ENCODE measurements at places on chromosomes 5 and 9.

GRCh38 chr5:72587661-72588308 is 80.6 kb upstream of the ZNF366 start:
- DNase-seq = no peak

- DNase-seq = no peak
Observed at GRCh38 chr5:116482394-116482793, 92.2 kb downstream of the SEMA6A start.

DNA sequence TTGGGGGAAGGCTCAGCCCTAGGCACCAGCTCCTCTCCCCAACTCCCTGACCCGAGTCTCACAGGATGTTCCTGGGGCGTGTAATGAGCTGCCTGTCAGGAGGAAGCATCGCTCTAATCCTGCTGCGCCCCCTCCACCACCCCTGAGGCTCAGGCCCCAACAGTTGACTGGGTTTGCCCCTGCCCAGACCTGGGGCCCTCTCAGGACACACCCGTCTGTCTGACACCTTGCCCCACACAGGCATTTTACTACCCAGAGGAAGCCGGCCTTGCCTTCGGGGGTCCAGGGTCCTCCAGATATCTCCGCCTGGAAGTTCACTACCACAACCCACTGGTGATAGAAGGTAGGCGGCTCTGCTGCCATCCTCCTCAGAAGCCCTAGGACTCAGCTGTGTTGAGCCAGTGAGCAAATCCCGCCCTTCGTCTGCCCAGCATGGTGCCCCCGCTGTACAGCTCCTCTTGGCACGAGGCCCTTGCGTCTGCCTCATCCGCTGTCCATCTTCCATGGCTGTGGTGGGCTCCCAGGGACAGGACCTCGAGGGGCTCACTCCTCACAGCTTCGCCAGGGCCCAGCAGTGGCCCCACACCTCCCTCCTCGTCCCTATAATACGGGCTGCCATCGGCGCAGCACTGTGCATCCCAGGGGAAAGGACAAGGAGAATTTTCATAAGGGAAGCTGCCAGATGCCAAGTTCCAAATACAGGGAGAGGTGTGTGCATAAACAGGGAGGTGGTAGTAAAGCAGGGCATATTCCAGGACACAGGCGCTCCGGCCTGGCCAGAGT is 8.0 kb downstream of the DBH start:
- no peak for DNase-seq

- DNase-seq = no peak
Observed at GRCh38 chr5:146165903-146166302, 16.5 kb downstream of the LARS1 start.

- peak; percentile 69 for DNase-seq
Observed at GRCh38 chr5:176596689-176597416, 13.1 kb downstream of the GPRIN1 start.

- DNase-seq = no peak
Observed at GRCh38 chr9:22105005-22105722, 96.1 kb upstream of the CDKN2B start.

- no peak for DNase-seq
Observed at GRCh38 chr5:64929833-64930232, 161.1 kb downstream of the CWC27 start.

- DNase-seq = no peak
Observed at GRCh38 chr9:105168870-105169319, 75.6 kb upstream of the SLC44A1 start.

GRCh38 chr5:7642029-7642428 is 208.9 kb downstream of the CFAP90 start:
- DNase-seq = no peak

DNA sequence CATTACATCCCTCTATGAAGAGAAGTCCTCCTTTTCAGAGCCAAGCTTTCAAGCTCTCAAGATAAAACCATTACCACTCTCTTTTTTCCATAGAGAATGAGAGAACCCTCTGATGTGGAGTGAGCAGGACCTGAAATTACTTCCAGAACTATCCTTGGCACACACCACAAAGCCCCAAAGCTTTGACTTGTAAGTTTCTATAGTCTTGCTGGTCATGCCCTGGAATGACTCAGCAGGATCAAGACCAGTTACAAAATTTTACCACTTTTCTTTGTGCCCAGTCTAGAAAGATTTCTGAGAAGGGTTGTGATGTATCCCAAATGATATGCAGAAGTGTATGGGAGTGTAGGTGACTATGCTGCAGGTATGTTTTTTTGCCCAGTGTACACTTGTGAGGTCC is 760.6 kb downstream of the TLE1 start:
- DNase-seq = no peak

- DNase-seq = no peak
Observed at GRCh38 chr9:129624947-129625346, 1.0 kb upstream of the NTMT1 start.

GRCh38 chr9:119533504-119533903 is 164.3 kb upstream of the BRINP1 start:
- DNase-seq = no peak

DNA sequence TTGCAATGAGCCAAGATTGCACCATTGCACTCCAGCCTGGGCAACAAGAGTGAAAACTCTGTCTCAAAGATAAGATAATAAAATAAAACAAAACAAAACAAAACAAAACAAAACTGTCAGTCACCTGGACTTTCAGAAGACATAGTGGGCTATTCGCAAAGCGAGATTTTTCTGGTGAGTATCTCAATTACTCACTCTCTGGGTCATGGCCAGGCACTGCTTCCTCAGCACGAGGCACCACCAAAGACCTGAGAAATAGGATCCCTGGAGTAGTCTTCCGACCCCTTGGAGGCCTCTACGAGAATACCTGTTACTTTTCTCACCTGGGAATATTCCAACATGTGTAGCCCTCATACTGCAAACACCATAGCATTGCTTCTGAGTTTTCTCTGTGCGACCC is 201.7 kb upstream of the ZNF618 start:
- no peak for DNase-seq

DNA sequence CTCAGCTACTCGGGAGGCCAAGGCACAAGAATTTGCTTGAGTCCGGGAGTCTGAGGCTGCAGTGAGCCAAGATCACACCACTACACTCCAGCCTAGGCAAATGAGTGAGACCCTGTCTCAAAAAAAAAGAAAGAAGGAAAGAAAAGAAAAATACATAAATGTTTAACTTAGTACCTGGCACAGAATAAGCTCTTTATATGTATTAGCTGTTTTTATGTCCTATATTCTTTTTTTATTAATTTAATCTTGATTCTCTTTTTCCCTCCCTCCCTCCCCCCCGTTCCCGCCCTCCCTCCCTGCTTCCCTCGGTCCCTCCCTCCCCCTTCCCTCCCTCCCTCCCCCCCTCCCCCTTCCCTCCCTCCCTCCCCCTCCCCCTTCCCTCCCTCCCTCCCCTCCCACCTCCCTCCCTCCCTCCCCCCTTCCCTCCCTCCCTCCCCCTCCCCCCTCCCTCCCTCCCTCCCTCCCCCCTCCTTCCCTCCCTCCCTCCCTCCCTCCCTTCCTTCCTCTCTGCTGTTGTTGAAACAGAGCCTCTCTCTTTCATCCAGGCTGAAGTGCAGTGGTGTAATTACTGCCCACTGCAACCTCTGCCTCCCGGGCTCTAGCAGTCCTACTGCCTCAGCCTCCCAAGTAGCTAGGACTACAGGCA is 135.8 kb upstream of the GRHPR start:
- DNase-seq = no peak

DNA sequence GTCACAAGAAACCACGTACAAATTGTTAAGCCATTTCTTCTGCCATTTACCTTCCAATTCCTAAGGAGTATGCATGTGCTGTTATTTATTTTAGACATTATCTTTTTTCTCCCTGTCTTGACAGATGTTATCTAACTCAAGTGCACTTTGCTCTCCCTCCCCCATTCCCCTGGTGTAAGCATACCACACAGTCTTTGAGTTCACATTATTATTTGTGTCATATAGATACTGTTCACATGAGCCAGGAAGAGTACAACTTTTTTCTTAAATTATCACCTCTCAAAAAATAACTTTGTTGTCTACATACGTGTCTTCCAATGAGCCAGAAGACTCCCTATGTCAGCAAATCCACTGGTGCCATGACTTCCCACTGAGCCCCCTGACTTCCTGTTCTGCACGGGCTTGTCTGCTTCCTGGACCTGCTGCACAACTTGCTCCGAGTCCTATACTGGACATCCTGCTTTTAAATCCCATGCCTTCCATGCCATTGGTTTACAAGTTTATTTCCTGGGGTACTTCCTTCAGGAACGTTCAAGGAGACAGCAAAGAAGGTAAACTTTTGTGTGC is 19.9 kb upstream of the FAM120A start:
- no peak for DNase-seq

DNA sequence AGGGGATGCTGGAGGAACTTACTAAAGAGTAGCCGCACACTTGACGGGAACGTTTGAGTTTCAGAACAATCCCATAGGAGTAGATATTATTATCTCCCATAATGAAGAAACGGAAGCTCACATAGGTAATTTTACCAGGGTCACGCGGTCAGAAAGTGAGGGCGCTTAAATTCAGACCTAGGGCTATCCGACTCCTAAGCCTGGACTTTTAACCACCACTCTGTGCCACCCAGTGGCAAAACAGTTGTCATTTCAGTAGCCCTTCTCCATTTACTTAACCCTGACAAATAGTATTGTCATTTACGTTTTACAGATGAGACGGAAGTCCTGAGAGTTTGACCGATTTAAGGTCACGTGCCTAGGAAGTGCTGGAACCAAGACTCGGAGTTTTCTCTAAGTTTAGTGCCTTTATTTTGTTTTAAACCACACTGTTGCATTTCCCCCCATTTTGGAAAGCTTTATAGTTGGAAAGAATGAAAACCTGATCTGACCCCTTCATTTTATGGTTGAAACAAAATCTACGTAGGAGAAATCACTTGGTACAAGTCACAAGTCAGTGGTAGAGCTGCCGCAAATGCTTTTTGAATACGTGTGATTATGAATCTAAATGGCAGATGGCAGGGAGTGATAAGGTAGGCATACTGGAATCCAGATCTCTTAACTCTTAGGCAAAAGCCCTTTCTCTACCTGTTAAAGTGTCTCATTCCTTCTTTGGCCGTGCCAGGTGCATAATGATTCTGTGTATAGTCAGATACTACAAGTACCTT is 650 bp downstream of the MRRF start:
- no peak for DNase-seq

DNA sequence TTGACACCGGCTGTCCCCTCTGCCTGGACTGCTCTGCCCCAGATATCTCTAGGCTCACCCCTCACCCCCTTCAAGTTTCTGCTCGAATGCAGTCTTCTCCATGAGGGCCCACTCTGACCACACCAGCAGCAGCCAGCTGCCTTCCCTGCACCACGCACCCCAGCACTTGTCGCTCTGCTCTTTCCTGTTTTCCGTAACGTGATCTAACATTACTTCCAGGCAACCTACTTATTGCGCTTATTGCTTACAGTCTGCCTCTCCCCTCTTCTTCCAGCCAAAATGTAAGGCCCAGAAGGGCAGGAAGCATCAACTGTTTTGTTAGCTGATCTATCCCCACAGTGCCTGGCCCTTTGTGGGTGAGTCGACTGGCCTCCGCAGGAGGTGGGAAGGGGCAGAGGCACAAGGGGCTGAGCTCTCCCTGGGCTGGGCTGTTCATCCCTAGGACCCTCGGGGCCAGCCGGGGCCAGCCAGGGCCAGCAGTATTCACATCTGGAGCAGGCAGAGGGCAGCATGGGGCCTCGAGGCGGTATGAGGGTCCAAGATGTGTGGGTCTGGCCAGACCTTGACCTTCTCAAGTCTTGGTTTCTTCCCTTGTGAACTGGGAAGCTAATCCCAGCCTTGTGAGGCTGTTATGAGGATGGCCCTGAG is 11.6 kb upstream of the DBN1 start:
- no peak for DNase-seq

DNA sequence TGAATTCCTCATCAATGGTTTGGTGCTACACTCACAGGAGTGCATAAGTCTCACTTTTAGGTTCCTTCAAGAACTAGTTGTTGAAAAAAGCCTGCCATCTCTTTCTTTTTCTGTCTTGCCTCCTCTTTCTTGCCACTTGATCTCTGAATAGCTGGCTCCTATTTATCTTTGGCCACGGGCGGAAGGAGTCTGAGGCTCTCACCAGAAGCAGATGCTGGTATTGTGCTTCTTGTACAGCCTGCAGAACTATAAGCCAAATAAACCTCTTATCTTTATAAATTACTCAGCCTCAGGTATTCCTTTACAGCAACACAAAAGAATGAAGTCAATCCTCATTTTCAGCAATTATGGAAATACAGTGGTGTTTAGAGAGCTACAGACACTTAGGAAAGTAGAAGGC is 247.1 kb upstream of the PRR16 start:
- DNase-seq = no peak

GRCh38 chr5:112379542-112380325 is 39.3 kb downstream of the EPB41L4A start:
- no peak for DNase-seq

- DNase-seq = no peak
Observed at GRCh38 chr9:4986296-4986695, 1.2 kb downstream of the JAK2 start.

GRCh38 chr9:71758277-71758676 is 10.0 kb downstream of the CEMIP2 start:
- no peak for DNase-seq

DNA sequence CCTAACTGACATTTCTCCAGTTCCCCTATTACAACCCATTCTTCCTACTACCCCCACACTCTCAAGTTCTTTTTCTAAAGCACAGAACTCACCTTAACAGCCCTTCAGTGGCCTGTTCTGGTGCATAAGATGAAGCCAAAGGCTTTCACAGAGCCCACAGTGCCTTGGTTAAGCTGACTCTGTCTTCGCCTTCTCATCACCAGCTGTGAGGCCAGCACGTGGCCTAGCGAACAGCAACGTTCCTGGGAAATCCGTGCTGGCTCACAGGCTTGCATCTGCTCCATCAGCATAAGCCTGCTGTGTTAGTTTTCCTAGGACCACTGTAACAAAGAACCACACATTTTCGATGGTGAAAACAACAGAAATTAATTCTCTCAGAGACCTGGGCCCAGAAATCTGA is 67.9 kb upstream of the LPAR1 start:
- DNase-seq = no peak

DNA sequence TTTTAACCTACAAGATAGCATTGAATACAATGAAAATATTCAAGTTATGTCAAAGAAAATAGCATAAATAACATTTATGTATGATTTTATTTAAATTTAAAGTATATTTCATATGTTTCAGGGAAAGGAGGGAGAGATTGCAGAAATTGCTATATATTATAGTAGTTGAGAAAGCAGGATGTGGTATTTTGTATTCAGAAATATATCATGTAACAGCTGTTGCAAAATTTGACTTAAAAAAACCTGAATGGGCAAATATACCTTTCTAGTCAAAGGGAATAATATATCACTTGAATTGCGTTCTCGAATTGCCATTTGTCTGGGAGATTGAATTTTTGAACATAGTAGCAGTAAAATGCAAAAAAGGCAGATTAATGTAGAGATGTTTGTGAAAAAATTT is 80.6 kb downstream of the PAM start:
- DNase-seq = no peak

DNA sequence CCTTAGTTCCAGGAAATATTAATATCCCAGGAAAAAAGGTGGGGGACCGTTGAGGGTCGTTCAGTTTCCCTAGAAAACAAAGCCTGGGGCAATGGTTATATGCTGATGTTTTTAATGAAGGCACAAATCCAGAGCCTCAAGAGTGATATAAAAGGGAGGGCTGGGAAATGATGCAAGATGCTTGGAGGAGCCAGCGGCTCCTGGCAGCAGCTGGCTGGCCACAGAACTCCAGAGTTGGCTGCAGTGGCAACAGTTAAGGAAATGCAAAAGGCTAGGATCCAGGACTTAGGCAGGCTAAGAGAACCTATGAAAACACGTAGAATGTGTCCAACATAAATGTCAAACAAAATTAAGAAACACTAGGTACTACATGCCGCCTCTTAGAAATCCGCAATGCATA is 31.0 kb upstream of the B4GALT1 start:
- no peak for DNase-seq

All from activated T-cell treated with anti-CD3 and anti-CD28 coated beads, Interleukin-2, amount 50 U/mL, for 4 hours (primary cell).